ENCODE measurements at places on chromosomes 5 and 9.

- no peak for DNase-seq
- H3K27me3 ChIP-seq, result no peaks in the 10 kb centered on the region
- H3K27ac ChIP-seq, result no peak overlapping the region
- no peak overlapping the region for H3K4me3 ChIP-seq
- H3K4me1 ChIP-seq, result peaks cover 13% of the 10 kb centered on the region
Measured at GRCh38 chr9:37906312-37907239, 2.6 kb upstream of the SLC25A51 start.

GRCh38 chr9:91421971-91422757 is 1.5 kb downstream of the NFIL3 start:
- no peak for DNase-seq
- peaks cover 16% of the 10 kb centered on the region for H3K36me3 ChIP-seq
- H3K4me1 ChIP-seq, result peaks cover 43% of the 10 kb centered on the region
- peak overlapping the region; percentile 84 for H3K27ac ChIP-seq
- peaks cover 18% of the 10 kb centered on the region for H3K27me3 ChIP-seq

- no peak overlapping the region for H3K27ac ChIP-seq
- H3K27me3 ChIP-seq, result peaks cover 31% of the 10 kb centered on the region
- H3K36me3 ChIP-seq, result no peaks in the 10 kb centered on the region
- no peak for DNase-seq
Measured at GRCh38 chr9:77125665-77126064, 51.7 kb upstream of the VPS13A start.

DNA sequence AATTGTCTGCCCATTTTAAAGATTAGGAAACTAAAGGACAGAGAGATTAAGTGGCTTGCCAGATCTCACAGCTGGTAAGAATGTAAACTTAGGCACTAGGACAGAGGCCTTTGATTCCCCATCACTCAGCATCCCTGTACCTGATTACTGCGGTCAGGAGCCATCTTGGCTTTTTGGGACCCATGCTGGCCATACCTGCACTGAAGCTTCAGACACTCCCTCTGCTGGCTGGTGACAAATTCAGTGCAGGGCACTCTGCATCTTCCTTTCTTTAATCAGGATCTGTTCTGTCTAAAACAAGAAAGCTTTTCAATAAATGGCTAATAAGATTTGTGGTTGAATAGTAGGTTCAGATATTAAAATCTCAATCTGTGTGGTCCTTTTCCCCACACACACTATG is 215.5 kb upstream of the RORB start:
- H3K36me3 ChIP-seq, result peaks cover 3% of the 10 kb centered on the region
- no peak overlapping the region for H3K27ac ChIP-seq
- H3K27me3 ChIP-seq, result no peaks in the 10 kb centered on the region
- no peak overlapping the region for H3K4me3 ChIP-seq

- H3K4me1 ChIP-seq, result no peaks in the 10 kb centered on the region
- DNase-seq, result no peak
- no peak overlapping the region for H3K27ac ChIP-seq
- no peaks in the 10 kb centered on the region for H3K27me3 ChIP-seq
- H3K4me3 ChIP-seq, result no peak overlapping the region
Measured at GRCh38 chr5:35212122-35212982, 17.9 kb downstream of the PRLR start.
